NCI-H1694 (cell line): ENCODE measurements at places on chromosomes 5 and 9.

DNA sequence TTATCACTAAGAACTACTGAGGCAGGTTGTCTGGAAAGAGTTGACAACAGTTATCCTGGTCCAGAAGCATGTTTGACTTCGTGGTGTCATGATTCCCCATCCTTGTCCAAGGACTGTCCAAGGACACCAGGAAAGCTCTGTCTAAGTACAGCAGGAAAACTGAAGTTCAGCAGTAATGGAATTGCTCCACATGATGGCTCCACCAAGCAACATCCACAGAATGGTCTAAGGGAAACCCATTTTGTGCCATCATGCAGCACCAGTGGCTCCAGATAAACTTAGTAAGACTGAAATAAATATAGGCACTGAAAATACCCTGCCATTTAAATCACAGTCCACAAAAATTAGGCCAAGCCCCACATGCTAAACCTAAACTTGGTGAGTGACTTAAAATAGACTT is 192.8 kb downstream of the CDH18 start:
- no peak for DNase-seq

DNA sequence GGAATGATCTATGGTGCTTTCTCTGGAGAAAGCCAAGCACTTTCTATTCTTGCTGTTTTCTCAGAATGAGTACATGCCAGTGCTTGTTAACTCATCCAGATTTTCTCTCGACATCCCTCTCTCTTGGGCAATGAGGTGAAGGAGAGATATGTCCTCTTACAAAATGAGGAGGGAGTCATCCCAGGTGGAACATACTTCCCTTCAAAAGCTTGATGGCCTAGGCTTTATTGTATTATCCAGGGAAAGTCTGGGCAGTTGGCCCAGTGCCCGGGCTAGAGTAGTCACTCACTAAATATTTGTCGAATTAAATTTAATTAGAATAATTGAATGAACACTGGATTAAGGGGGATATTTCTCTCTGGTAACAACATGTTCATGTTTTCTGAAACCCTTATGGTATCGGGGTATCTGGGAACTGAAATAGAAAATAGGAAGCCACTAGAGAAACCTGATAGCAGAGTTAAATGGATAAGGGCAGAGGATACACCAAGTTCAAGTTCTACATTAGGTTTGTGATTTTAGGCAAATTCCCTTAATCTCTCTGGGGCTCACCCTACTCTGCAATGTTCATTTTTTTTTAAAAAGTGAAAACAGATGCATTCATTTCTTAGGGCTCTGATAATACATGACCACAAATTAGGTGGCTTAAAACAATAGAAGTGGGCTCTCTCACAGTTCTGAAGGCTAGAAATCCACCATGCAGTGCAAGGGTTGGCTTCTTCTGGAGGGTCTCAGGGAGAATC is 99.6 kb downstream of the LIFR start:
- DNase-seq: no peak

- DNase-seq: no peak
Measured at GRCh38 chr9:89799766-89800165, 195.0 kb downstream of the GADD45G start.

GRCh38 chr5:5602554-5602953 is 180.1 kb downstream of the ICE1 start:
- no peak for DNase-seq

DNA sequence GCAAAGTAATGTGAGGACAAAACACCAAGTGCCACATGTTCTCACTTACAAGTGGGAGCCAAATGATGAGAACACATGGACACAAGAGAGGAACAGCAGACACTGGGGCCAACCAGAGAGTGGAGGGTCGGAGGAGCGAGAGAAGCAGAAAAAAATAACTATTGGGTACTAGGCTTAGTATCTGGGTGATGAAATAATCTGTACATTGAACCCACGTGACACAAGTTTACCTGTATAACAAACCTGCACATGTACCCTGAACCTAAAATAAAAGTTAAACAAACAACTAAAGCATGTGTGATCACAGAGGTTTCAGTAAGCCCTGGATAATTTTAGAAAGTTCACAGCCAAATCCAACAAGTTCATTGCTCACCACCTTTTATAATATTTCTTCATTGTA is 160.1 kb downstream of the TENT4A start:
- no peak for DNase-seq

DNA sequence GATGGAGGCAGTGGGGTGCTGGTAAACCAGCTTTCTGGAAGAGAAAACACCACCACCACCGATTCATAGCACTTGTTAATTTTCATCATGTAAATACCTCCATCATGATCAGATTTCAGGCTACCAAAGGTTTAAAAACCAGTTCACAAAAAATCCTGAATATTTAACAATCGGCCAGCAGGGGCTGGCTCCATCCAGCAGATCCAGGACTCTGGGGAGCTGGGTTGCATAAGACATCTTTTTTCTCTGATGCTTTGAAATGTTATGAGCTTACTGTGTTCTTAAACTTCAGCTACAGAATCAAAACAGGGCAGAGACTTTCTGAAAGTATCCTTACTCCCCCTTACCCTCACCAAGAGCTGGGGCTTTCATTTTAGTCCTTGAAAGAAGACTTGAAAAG is 14.6 kb upstream of the RNF183 start:
- DNase-seq: no peak

DNA sequence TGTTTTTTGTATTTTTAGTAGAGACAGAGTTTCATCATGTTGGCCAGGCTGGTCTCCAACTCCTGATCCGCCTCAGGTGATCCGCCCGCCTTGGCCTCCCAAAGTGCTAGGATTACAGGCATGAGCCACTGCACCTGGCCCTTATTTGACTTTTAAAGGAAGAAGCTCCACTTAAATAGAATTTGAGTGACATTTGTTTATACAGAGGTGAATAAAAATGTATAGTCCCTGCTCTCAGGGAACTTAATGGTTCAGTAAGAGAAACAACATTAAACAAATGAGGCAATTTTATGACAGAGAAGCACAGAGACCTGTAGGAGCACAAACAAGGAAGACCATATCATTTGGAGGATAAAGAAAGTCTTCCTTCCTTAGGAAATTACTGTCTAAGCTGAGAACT is 65.7 kb downstream of the C9orf152 start:
- DNase-seq: no peak

- DNase-seq: no peak
Measured at GRCh38 chr9:72980183-72980582, 27.3 kb upstream of the ALDH1A1 start.

GRCh38 chr5:106205916-106206571 is 1464.7 kb downstream of the EFNA5 start:
- no peak for DNase-seq

GRCh38 chr9:118395415-118395814 is 691.2 kb downstream of the TLR4 start:
- no peak for DNase-seq

DNA sequence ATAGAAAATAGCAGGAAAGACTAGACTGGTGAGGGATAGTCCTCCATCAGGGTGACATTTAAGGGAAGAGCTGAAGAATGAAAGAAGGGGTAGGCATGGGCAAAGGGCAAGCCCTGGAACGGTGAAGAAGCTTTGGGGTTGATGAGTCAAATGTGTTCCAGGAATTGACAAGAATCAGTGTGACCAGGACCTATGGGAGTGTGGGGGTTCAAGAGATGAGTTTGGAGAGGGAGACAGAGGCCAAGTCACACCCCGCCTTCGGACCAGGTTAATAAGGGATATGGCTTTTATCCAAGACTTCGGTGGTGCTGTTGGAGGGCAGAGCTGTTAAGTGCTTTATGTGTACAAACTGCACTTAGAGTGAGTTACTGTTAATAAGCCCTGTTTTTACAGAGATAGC is 920 bp downstream of the PMPCA start:
- no peak for DNase-seq

GRCh38 chr9:72926506-72926905 is 26.3 kb downstream of the ALDH1A1 start:
- no peak for DNase-seq

DNA sequence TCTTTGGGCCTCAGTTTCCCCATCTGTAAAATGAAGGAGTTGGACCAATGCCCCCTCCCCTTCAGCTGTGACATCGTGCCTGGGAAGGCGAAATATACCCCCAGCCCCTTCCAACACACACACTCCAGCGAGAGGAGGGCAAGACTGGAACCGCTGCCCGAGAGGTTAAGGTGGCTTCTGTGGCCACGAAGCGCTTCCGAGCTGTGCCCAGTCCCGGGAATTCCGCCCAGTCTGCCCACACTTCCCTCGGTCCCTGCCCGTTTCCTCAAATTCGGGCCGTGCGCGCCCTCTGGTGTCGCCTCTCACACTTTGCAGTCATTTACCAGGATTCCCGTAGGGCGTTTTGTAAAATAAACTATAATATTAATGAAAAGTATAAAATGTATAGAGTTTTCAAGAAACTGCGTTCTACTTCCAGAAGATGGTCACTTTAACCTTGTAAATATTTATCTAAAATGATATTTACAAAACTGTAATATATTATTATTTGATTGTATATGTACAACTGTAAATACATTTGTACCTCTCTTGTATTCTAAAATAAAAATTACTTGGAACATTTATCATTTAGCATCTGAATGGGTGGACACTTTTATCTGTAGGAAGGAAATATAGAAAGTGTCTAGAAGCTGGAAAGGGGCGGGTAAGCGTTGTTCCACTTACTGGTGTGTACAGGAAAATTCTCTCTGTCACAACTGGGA is 11.0 kb upstream of the EXOSC2 start:
- DNase-seq: peak; percentile 38

- DNase-seq: peak; percentile 34
Measured at GRCh38 chr9:127311239-127311741, 46.7 kb downstream of the GARNL3 start.
